ENCODE measurements at places on chromosomes 3 and 15.

- no peak for DNase-seq
Measured at GRCh38 chr15:88637841-88638625, 783 bp upstream of the ISG20 start.

DNA sequence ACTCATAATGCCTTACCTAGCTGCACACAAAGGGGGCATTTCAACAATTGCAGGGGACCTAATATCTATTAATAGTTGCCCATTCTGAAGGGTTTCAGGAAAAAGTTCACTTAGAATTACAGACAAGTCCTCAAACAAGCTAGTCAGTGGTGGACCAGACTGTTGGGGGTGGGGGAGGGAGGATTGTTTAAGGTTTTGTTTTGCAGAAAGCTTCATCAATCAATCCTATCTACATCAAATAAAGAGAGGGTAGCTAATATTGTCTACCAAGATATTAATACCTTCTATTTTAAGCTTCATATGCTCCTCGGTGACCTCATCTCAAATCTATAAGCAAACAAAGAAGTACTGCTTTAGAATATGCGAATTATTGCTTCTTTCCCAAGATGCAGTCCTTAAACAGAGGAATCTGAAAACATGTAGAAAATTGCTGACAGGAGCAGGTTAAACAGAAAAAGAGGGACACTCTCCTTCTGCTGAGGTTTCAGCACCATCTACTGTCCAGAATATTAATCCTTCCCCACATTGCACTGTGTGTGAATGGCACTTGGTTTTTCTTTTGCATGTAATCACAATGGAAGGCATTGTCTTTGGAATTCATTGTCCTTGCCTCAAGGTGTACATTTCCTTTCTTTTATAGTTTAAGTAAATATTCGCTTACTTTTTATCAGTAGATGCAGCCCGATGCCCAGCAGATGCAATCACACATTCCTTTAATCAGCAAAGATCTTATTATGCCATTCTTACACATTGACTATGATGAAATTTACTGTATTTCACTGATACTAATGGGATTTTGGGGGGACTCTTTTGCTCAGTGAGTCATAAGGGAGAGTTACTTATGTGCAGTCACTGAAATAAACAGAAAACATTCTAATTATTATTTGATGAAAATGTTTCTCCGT is 94.7 kb downstream of the IL5RA start:
- no peak for DNase-seq

DNA sequence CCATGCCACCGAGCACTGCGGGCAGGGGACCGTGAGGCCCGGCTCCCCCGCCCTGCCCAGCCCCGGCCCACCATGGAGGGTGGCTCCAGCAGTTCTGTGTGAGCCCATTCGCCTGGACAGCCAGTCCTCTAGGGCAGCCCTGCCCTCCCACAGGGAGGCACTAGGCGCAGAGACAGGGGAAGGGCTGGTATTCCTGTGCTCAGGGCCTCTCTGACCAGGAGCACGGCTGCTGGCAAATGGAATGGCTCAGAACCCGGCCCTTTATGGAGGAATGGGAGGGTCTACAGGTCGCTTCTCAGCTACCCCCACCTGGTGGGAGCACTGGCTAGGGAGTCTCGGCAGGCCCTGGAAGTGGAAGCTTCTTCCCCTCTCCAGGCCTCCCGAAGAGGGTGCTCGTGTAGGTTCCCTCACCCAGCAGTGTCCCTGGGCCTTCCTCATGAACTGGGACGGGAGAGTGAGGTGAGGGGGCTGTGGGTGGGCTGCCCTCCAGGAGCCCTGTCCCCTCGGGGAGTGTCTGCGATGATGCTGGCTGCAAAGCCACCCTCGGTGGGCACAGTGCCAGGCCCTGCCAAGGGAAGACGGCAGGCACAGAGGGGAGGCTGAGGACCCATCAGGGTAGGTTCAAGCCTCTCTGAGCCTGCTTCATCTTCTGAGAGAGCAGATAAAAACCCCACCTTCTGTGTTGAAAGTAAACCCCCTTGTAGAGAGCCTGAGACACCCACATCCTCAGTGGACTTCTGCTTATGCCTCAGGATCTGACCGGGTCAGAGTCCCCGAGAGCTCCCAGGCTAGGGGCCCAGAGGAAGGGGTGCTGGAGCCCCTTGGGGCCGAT is 1.5 kb downstream of the MELTF start:
- no peak for DNase-seq

- no peak for DNase-seq
Measured at GRCh38 chr3:156749244-156749643, 74.9 kb downstream of the TIPARP start.

- no peak for DNase-seq
Measured at GRCh38 chr3:149020839-149021252, 29.5 kb downstream of the GYG1 start.

DNA sequence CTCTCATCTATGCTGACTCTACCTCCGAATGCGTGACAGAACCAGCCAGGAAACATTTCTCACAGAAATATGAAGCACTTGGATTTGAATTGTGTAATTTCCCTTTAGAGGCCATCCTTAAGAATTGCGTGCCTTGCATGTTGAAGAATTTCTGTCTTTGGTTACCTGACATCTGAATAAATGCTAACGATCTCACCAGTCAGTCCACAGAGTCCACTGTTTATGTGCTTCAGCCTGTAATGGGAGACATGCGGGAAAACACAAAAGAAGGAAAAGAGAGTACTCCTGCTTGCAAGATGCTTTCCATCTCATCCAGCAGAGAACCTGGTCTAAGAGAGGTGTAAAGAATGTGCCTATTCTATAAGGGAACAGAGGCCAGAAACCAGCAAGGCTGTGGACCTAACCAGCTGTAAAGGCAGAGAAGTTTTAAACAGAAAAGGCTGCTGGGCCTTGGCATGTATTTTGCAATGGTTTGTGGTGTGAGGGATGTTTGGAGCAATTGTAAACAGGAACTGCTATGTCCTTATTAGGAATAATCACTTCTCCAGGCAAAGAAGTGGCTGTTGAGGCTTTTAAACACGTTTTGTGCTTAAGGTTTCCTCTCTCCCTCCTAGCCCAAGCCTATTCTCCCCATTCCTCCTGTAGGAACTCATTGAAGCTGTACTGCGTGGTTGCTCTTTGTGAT is 36.4 kb upstream of the BOC start:
- no peak for DNase-seq

DNA sequence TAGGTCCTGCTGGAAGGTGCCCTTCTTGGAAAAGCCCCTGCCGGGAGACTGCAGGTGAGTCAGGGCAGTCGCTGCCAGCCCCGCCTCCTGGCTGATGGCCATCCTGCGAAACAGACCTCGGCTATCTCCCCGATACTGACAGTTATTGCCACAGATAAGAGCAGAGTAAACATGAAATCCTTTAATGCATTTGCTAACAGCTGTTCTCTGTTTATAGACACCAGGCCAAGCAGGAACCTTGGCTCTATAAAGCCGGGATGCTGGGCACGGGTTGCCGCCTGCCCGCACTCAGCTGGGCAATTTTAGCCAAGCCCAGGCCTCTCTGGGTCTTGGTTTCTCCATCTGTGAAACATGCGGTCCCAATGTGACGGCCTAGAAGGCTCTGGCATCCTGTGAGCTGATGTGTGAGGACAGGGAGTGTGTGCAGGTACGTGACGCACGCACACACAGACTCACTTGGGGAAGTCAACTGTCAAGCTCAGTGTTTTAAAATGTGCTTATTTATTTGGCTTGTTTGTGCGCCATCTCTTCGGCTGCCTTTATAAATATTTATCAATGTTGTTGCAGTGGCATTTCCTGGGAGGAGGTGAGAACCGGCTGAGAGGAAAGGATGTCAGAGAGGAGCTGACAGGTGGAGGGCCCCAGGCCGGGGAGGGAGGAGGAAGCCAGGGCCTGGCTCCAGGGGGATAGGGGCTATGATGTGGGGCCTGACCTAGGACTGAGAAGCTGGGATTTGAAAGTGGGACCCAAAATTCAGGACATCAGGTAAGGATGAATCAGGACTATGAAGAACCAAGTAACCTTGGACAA is 50.8 kb upstream of the PRR23E start:
- DNase-seq: no peak

DNA sequence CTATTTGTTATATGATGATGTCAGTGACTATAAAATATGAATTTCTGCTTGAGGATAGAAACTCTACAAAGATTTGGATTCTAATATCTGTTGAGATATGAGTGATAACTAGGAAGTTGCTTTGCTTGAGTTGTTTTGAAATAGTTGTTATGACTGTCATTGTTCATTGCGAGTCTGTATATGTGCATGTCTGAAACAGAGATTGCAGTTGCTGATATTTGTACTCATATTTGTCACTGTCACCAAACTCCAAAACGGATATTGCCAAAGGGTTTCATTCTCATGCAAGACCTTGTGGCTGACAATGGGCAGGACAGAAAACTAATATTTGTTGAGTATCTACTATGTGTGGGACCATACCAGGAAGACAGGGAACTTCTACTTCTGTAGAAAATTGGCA is 240.2 kb downstream of the CD47 start:
- no peak for DNase-seq

DNA sequence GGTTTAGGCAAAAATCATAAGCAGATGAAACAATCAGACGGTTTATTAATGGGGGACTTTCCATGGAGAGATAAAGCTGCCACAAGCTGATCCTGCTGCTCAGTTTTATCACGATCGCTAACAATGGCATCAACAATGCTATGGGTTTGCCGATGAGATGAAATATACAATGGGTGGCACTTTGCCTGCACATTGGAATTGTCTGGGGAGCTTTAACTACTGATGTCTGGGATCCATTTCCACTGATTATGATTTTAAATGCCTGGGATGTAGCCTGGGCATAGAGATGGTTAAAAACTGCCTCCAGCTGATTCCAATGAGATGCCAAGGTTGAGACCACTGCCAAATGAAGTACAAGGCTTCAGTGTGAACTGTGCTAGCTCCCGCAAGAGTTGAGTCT is 30.8 kb downstream of the CRYGS start:
- no peak for DNase-seq

DNA sequence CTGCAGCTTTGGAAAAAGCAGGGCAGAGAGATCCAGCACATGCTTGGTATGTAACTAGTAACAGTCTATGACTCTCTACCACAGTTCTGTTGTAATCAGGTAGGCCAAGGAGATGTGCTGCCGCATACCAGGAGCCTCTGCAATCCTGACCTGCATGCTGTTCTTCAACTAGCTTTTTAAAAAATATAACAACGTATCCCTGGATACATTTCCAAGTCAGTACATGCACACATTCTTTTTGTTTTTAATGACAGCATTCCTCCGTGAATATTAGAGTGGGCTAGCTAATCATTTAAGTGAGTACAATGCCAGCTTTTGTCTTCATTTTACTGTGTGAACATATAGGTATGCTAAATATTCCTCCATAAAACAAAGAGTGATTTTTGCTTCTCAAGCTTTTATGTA is 437.8 kb downstream of the RBMS3 start:
- DNase-seq: no peak

DNA sequence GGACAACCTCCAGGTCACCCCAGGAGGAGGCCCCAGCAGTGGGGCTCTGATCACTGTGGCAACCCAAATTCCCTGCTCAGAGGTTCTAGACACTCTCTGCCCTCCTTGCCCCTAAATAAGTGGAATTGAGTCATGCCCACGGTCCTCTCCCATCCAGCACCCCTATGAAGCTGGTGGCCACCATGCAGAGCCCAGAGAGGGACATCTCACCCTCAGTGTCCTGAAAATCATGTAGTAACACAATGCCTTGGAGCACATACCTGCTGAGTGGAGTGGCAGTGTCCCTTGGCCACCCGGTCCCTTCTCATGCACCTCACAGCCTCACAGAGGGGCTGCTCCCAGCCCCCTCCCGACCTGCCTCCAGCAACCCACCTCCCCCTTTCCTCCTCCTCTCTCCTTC is 114.3 kb upstream of the MEF2A start:
- no peak for DNase-seq

GRCh38 chr15:75153087-75153486 is 48.6 kb upstream of the C15orf39 start:
- DNase-seq: peak; percentile 20

DNA sequence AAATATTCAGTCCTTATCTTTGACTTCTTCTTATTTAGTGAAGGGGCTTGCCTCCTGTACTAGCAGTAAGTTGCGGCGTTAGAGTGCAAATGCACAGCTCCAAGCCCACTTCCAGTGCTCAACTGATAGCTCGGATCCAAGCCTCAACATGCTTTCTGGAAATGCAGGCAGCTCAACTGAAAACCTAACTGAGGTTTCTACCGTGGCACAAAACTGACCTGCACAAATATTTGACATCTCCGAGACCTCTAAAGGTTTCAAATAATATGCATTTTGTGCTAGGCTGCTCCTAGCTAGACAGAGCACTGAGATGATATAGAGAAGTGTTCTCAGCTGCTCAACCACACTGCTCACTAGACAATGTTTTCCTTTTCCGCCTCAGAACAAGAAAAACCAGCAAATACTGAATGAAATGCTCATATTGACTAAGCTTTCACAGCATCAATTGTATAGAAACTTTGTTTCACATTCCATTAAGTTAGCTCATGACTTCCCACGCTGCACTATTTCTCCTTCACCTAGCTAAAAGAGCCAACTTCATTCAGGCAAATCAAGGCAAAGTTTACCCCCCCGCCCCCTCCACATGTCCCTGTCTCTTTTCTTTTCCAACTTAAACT is 822 bp downstream of the ZNF385D start:
- DNase-seq: no peak

Data from activated naive CD4-positive, alpha-beta T cell treated with anti-CD3 and anti-CD28 coated beads for 36 hours (primary cell).